ENCODE measurements at places on chromosomes 1 and 21. TPM values are rescaled to one million over a fixed set of nuclear protein-coding genes. Genes with fewer than 3 reads are reported as not detected.
A peak's percentile ranks its signal among the peaks of the same experiment; 100 is the strongest.

RGS16 gene
- total RNA-seq, result 0.31 TPM

GRCh38 chr1:152683846-152684245 is 2.1 kb upstream of the LCE2B start:
- no peak overlapping the region for H3K27ac ChIP-seq
- no peak for DNase-seq
- H3K4me3 ChIP-seq, result no peak overlapping the region
- peaks cover 4% of the 10 kb centered on the region for H3K27me3 ChIP-seq
- H3K4me1 ChIP-seq, result no peaks in the 10 kb centered on the region

DNA sequence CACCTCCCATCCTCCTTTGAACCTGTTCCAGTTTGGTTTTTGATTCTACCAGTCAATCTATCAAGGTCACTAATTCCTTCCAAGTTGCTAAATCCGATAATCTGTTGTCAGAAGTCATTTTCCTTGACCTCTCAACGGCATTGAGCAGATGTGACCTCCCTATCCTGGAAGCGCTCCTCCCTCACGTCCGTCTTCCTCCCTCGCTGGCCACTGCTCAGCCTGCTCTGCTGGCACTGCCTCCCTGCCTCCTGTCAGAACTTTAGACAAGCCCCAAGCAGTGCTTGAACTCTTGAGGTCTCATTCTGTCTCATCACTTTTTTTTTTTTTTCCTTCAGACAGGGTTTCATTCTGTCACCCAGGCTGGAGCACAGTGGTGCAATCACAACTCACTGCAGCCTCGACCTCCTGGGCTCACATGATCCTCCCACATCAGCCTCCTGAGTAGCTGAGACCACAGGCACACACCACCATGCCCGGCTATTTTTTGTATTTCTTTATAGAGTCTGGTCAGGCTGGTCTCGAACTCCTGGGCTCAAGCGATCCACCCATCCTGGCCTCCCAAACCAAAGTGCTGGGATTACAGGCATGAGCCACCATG is 4.4 kb upstream of the ACOT7 start:
- no peak overlapping the region for H3K4me3 ChIP-seq
- H3K27ac ChIP-seq, result no peak overlapping the region
- no peak for DNase-seq
- H3K36me3 ChIP-seq, result no peaks in the 10 kb centered on the region

KIF2C gene
- 33.8 TPM for total RNA-seq

DNA sequence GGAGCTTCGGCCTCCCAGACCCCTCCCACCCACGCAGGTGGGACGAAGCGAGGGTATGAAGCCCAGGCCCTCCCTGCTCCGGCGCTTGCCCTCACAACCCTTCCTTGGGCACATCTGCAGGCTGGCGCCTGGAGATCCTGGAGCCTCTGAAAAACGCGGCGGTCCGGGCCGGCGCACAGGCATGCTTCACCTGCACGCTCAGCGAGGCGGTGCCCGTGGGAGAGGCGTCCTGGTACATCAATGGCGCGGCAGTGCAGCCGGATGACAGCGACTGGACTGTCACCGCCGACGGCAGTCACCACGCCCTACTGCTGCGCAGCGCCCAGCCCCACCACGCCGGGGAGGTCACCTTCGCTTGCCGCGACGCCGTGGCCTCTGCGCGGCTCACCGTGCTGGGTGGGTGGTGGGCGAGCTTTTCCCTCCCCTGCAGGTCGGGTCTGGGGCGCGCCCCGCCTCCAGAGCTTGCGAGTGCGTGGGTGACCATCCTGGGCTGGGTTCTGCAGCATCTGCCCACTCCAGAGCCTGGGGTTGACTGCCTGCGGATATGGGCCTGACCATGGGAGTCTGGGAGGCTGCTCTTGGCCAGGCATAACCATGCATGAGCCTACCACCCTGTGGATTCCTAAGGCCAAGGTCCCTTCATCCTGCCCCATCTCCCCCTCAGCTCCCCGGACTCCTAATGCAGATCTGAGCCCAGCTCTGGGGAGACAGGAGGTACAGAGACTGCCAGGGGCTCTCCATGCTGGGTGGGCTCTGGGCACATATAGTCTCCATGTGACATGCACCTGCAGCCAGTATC is 89.8 kb downstream of the TRIM11 start:
- no peak overlapping the region for H3K4me3 ChIP-seq
- no peaks in the 10 kb centered on the region for H3K27me3 ChIP-seq
- no peak for DNase-seq
- H3K36me3 ChIP-seq, result no peaks in the 10 kb centered on the region

DNA sequence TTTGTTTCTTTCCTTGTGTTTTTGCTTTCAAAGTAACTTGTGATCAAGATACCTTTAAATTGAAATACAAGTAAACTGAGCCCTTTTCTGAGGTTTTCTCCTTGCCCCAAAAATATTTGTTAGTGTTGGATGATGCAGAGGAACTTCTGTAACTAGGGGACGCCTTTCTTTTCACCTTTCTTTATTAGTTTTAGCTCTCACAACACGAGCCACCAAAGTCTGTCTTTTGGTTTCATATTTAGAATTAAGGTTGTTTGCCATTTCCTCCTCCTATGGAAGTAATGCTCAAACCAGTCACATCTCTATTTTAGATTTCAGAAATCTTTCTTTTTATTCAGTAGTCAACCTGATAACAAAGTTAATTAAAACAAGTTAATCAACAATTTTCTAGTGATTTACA is 120.8 kb downstream of the ZP4 start:
- no peak overlapping the region for H3K27ac ChIP-seq
- H3K36me3 ChIP-seq, result peaks cover 5% of the 10 kb centered on the region
- H3K4me1 ChIP-seq, result no peaks in the 10 kb centered on the region

OR2W3 gene
- total RNA-seq, result not detected

GRCh38 chr1:48462716-48463302 is 9.2 kb downstream of the SPATA6 start:
- no peaks in the 10 kb centered on the region for H3K27me3 ChIP-seq
- no peak for DNase-seq
- H3K27ac ChIP-seq, result no peak overlapping the region
- no peaks in the 10 kb centered on the region for H3K36me3 ChIP-seq

CD52 gene
- not detected for total RNA-seq

GRCh38 chr1:205610901-205611466 is 20.8 kb downstream of the ELK4 start:
- peaks cover 10% of the 10 kb centered on the region for H3K36me3 ChIP-seq
- H3K27ac ChIP-seq, result 0 out of 2 replicates have a peak overlapping the region, but pooled peaks have one; percentile 4
- H3K4me3 ChIP-seq, result no peak overlapping the region

DNA sequence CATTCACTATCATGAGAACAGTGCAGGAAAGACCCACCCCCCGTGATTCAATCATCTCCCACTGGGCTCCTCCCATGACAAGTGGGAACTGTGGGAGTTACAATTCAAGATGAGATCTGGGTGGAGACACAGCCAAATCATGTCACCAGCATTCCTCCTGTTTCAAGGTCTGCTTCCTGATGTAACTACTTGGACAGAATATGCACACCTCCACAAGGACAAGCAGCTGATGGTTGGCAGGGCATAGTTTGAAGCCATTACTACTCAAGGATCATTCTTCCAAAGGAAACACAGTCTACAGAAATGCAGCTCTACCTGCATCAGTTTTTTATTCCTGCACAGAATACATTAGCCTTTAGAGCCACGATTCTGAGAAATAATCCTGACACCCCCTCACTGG is 28.5 kb upstream of the RNF2 start:
- no peak overlapping the region for H3K4me3 ChIP-seq
- DNase-seq, result no peak
- H3K4me1 ChIP-seq, result peaks cover 20% of the 10 kb centered on the region

DNA sequence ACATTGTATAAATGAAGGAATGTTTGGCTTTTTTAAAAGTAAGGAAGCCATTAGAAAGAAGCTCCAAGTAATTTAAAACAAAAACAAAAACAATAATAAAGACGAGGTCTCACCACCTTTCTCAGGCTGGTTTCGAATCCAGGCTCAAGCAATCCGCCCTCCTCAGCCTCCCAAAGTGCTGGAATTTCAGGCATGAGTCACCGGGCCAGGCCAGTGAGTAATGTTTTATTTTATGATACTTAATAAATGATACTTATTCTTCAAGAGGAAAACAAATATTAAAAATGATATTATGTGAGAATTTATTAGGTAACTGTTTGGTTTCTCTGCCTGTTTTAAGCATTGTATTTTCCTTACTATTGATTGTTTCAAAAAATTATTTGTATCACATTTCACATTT is 201.4 kb upstream of the BRINP3 start:
- H3K27ac ChIP-seq, result no peak overlapping the region
- H3K4me1 ChIP-seq, result no peaks in the 10 kb centered on the region
- H3K27me3 ChIP-seq, result no peaks in the 10 kb centered on the region
- no peak for DNase-seq
- H3K4me3 ChIP-seq, result no peak overlapping the region
- no peaks in the 10 kb centered on the region for H3K36me3 ChIP-seq

LEMD1 gene
- not detected for total RNA-seq

GRCh38 chr21:45152265-45152746 is 77.9 kb downstream of the ADARB1 start:
- no peak overlapping the region for H3K27ac ChIP-seq
- H3K36me3 ChIP-seq, result no peaks in the 10 kb centered on the region
- peaks cover 38% of the 10 kb centered on the region for H3K4me1 ChIP-seq
- no peak for DNase-seq
- H3K27me3 ChIP-seq, result peaks cover 20% of the 10 kb centered on the region

DNA sequence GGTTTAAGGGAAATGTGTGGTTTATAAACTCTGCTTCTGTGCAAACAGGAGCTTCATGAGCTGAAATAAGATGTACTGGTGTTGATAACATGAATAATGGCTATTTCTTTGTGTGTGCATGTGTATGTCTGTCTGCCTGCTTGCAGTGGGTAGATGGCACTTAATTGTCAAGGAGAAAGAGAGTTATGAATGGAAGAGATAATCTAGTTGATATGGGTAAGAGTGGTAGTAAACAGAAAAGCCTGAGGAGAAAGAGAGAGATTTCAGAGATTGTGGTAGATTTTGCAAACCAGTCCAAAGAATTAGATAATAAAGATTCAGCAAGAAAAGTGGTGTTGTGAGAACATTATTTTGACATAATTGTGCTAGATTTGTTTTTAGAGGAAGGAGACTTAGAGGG is 7.7 kb downstream of the SUCO start:
- H3K27ac ChIP-seq, result no peak overlapping the region
- peaks cover 6% of the 10 kb centered on the region for H3K36me3 ChIP-seq
- no peaks in the 10 kb centered on the region for H3K27me3 ChIP-seq

PM20D1 gene
- not detected for total RNA-seq

DNA sequence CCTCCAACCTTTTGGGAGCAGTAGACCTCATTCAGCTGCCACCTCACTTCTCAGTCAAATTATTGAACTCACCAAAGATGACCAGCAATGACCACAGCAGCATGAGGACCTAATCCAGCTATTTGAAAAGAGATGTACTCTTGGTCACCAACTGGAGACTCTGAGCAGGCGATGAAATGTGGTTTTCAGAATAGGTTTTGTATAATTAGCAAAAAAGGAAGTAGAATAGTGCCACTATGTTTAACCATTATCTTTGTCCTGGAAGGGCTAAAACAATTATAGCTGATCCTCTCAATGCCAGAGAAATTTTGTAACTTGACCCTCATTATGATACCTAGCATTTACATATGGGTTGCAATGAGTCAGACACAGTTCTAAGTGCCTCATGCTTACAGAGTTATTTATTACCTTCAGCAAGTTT is at the start of gene FCRL2:
Gene FCRL2 (minus strand): TSS at position 162 of the 421 bp plus-strand sequence. CDS start 59 bp downstream, at position 103.
- no peak within 1 kb of the TSS for H3K4me3 ChIP-seq
- no peak for DNase-seq
- H3K4me1 ChIP-seq, result no peaks in the 10 kb centered on the region
- H3K36me3 ChIP-seq, result no peaks in the 10 kb centered on the region

GPR61 gene
- not detected for total RNA-seq

GRCh38 chr21:34227386-34227852 is 136.4 kb upstream of the KCNE2 start:
- H3K4me1 ChIP-seq, result no peaks in the 10 kb centered on the region
- DNase-seq, result no peak
- no peak overlapping the region for H3K27ac ChIP-seq
- H3K4me3 ChIP-seq, result no peak overlapping the region
- no peaks in the 10 kb centered on the region for H3K36me3 ChIP-seq
- H3K27me3 ChIP-seq, result peaks cover 22% of the 10 kb centered on the region

DPT gene
- total RNA-seq, result not detected

DNA sequence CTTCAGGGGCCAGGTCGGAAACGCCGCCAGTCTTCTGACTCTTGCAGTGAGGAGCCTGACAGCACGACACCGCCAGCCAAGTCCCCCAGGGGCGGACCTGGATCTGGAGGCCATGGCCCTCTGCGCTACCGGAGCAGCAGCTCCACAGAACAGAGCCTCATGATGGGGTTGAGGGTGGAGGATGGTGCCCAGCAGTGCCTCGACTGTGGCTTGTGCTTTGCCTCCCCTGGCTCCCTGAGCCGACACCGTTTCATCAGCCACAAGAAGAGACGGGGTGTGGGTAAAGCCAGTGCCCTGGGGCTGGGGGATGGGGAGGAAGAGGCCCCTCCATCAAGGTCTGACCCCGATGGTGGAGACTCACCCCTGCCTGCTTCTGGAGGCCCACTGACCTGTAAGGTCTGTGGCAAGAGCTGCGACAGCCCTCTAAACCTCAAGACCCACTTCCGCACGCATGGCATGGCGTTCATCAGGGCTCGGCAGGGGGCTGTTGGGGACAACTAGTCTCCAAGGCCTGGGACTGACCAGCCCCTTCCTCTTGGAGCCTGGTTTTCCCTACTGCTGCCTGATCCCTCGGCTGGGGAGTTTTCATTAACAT is 8.7 kb downstream of the ZNF687 start:
- H3K4me3 ChIP-seq, result no peak overlapping the region
- no peak for DNase-seq
- no peaks in the 10 kb centered on the region for H3K4me1 ChIP-seq
- peaks cover 10% of the 10 kb centered on the region for H3K27me3 ChIP-seq

DNA sequence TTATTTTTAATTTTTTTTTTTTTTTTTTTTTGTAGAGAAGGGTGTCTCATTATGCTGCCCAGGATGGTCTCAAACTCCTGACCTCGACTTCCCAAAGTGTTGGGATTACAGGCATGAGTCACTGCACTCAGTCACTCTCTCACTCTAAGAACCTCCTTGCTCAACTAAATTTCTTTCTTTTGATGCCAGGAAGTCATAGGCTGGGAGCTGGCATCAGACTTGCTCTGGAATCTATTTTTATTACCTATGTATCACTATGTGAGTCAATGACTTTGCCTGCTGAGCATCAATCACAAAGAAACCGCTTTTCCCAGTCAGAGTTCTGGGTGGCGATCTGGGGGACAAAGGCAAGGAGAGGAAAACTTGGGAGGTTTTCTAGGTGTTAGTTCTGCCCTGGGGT is 35.5 kb upstream of the PARP1 start:
- peak; percentile 69 for DNase-seq
- H3K4me3 ChIP-seq, result no peak overlapping the region
- H3K4me1 ChIP-seq, result peaks cover 12% of the 10 kb centered on the region
- peaks cover 19% of the 10 kb centered on the region for H3K27me3 ChIP-seq
- H3K36me3 ChIP-seq, result no peaks in the 10 kb centered on the region

DNA sequence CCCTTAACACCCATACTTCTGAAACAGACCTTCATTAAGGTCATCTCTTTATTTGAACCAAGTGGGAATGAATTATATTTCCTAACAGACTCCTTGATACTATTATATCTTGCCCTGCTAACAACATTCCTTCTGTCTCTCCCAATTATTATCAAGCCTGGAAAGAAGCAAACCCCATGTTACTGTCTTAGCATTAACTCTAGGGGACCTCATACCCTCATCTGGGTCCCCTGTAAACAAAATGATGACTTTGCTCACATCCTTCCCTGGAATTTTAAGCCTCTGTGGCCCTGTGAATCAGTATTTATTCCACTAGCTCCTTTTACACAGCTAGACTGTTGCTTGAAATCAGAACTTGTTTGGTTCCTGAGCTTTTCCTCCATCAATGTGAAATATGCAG is 38.3 kb upstream of the BCL10 start:
- peaks cover 23% of the 10 kb centered on the region for H3K27me3 ChIP-seq
- peak overlapping the region; percentile 93 for H3K27ac ChIP-seq
- peak; percentile 82 for DNase-seq
- H3K36me3 ChIP-seq, result peaks cover 69% of the 10 kb centered on the region
- H3K4me1 ChIP-seq, result peaks cover 96% of the 10 kb centered on the region
